ENCODE measurements at places on chromosomes 4 and X.

DNA sequence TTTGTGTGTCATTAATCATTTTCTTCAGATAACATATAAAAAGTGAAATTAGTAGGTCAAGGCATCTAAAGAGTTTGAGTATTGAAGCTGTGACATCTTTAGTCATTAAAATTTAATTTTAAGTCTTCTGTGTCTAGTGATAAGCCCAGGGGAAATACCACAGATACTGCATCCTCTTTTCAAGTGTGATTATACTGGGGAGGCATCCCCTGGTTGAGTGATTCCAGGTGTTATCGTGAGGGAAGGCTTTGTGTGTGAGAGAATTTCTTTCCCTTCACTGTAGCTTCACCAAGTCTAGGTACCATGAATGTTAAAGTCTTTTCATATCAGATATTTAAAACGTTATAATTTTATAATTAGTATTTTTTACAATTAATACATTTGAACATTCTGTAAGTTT lies 193.4 kb downstream of the FRAS1 start:
- DNase-seq = no peak

- peak; percentile 25 for DNase-seq
Observed at GRCh38 chrX:15815779-15816437, 25.6 kb downstream of the ZRSR2 start.

DNA sequence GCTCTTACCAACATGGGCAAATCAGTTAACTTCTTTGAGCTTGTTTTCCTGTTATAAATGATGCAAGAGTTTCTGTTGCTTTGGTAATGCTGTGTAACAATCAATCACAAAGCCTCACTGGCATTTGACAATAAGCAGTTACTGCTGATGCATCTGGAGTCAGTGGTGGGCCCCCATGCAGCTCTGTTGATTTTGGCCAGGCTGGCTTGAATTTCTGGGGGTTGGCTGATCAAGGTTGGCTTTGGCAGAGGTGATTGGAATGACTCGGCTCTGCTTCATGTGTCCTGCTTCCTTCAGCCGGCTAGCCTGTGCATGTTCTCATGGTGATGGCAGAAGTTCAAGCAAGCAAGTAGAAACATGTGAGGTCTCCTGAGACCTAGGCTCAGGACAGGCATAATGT lies 90.4 kb downstream of the PHEX start:
- DNase-seq = peak; percentile 27

DNA sequence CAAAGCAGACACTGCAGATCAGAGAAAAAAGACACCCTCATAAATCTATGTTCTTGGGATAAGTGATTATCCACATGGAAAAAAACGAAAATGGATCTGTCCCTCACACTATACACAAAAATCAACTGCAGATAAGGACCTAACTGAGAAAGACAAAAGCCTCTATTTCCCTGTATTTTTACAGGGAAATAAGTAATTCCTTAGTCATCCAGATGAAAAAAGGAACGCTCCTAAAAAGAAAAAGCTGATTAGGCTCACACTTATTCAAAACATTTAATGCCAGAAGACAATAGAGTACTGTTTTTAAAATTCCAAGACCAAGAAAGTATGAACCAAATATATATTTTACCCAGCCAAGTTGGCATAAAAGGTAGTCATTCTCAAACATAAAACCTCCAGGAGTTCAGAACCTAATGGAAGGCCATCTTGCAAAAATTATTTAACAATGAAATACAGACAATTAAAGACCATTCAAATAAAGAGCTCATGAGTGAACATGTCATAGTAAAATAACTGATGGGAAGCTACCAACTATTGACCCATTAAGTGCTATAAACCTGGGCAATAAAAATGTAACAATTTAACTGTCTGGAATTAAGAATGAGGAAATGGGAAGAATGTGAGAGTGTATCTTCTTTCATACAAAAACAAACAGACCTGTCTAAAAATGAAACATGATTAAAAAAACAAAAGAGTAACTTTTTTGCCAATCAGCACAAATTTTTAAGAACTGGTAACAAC lies 20.4 kb downstream of the PAPSS1 start:
- DNase-seq = no peak

DNA sequence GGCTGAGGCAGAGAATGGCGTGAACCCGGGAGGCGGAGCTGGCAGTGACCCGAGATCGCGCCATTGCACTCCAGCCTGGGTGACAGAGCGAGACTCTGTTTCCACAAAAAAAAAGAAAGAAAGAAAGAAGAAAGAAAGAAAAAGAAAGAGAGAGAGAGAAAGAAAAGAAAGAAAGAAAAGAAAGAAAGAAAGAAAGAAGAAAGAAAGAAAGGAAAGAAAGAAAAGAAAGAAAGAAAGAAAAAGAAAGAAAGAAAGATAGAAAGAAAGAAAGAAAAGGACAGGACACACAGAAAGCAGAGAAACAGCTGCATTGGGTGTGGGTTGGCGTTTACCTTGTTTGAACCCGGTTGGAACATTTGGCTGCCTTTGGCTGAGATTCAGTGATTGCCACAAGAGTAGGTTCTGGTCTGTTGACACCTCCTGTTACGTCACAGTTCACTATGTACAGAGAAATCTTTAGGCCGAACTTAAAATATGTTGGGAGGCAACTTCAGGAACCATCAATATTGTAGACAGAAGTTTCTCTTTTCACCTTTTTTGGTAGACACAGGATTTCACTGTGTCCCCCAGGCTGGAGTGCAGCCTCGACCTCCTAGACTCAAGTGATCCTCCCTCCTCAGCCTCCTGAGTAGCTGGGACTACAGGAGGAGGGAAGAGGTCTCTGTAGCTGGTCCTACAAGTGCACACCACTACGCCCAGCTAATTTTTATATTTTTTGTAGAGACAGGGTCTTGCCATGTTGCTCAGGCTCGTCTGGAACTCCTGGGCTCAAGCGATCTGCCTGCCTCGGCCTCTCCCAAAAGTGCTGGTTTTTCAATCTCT lies 16.3 kb upstream of the PLCXD1 start:
- DNase-seq = no peak

- no peak for DNase-seq
Observed at GRCh38 chr4:150384249-150384648, 197.7 kb upstream of the MAB21L2 start.

- DNase-seq = no peak
Observed at GRCh38 chr4:91729851-91730250, 573.9 kb upstream of the GRID2 start.

DNA sequence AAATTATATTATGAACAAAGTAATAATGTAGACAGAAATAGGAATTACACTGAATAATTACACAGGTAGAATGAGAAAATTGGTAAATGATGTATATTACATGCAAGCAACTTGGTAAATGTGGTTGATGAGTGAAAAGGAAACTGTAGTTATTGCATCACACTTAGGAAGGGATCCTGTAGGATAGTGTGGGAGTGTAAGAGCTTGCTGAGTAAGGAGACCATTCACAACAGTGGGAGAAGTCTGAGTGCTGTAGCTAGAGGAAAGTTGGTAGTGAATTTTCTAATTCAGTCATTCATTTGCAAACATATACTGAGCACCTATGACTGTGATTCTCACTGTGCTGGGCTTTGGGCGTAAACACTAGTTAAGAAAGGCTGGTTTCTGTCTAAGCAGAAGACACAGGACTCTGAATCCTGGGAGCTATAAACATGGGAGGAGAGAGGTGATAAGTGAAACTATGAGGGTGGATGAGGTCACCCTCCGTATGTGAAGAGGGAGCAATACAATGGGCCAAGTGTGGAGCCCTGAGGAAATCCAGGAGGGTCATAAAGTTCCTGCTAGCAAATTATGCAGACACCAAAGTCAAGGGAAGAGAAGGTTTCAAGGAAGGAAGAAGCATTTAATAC lies 14.2 kb upstream of the CPE start:
- DNase-seq = peak; percentile 29

DNA sequence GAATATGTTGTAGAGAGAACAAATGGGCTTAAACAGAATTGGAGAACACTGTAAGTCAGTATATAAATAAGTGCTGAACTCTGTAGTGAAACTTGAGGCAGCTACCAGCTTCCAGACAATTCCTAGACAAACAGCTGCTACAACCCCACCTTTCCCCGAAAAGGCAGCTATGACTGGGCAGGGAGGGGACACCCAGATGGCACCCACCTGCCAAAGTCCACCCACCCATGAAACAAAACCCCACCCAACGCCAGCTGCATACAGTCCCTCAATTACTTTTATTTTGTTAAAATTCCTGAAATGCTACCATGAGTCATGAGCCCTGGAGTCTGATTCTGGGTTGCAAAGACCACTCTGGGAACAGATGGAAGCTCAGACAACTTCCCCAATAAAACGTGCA lies 24.4 kb downstream of the RELL1 start:
- peak; percentile 54 for DNase-seq

- DNase-seq = no peak
Observed at GRCh38 chrX:94524867-94525266, 850.9 kb downstream of the FAM133A start.

GRCh38 chr4:14308229-14308651 lies 680.7 kb upstream of the BOD1L1 start:
- DNase-seq = no peak

DNA sequence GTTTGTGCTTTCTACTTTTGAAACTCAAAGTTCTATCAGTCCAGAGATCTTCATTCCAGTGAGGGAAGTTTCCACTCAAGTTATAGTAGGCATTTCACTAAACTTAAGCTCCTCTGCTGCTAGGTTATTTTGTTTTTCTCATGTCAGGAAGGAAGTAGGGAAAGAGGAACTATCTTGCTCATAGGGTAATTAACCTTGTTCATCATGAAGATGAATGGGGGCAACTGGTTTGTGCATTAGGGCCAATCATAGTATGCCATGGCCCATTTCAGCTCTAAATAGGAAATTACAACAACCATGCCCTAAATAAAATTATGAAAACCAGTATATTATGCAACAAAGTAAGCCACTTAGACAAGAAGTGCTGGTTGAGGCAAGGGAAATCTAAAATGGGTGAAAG lies 804.7 kb upstream of the NDST4 start:
- DNase-seq = no peak

- DNase-seq = no peak
Observed at GRCh38 chr4:146709956-146710355, 71.3 kb downstream of the POU4F2 start.

- peak; percentile 93 for DNase-seq
Observed at GRCh38 chr4:1082215-1083182, 30.9 kb downstream of the RNF212 start.

- no peak for DNase-seq
Observed at GRCh38 chr4:174657472-174657871, 135.2 kb upstream of the HPGD start.

DNA sequence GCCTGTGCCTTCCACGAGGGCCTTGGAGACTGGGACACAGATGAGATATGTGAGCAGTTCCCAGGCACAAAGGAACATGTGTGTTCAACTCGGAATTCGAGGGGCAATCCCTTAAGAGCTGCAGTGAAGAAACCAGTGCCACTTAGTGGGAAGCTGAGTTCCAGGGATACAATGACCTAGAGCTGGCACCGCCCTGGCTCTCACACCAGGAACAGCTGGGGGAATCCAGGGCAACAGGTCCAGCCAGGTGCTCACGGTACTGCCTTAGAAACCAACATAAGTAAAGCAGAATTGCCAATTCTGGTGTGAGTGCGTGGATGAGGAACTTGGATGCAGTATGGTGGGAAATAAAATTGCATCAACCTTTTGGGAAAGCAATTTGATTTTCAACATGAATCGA lies 122.9 kb downstream of the AFAP1 start:
- DNase-seq = no peak

GRCh38 chrX:71603618-71604017 lies 14.7 kb downstream of the CXCR3 start:
- no peak for DNase-seq

DNA sequence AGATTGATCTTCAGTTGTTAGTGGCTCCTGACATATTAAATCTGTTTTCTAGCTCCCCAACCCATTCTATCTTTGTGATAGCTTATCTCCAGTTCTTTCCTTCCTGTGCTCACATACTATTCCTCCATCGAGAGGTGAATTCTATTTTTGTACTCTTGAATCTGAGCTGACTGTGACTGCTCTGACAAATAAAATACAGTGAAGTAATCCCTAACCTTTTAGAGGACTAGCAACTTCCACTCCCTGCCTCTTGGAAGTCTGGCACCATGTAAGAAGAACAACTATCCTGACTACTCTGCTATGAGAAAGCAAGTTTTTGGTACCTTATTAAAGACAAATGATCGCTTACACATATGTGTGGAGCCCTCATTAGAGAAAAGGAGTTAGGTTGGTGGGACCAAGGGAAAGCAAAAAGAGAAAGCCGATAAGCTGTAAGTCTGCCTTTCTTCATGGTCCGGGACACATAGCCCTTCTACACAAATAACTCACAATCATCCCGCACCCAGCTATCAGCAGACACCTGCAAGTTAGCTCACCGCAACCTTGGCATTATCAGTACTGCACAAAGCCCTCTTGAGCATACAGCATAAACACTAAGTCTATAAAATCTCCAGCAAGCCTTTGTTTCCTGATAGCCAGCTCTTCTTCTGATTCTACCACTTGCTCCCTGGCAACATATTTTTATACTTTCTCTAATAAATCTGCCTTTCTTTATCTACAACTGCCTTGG lies 13.5 kb upstream of the PPM1K start:
- DNase-seq = no peak

- no peak for DNase-seq
Observed at GRCh38 chr4:182847576-182848450, 69.4 kb downstream of the DCTD start.

- no peak for DNase-seq
Observed at GRCh38 chr4:151804086-151804630, 43.4 kb upstream of the GATB start.

DNA sequence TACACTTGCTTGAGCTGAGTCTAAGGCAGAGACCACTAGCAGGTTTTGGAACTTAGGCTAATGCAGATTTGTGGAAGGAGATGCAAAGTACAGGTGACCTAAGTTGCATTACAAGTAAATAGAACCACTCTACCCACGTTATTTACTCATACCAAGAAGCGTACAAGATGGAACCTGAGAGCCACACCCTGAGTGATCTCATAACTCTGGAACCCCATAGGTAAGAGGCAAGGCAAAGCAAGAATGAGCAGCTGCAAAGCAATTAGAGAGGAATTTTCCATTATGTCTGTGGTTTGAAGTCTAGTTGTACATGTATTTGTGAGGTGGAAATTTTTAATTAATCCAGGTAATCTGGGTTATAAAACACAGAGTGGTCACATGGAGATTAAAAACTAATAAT lies 55.4 kb downstream of the CC2D2A start:
- DNase-seq = no peak

GRCh38 chr4:148442832-148443511 lies 758 bp upstream of the NR3C2 start:
- peak; percentile 23 for DNase-seq

DNA sequence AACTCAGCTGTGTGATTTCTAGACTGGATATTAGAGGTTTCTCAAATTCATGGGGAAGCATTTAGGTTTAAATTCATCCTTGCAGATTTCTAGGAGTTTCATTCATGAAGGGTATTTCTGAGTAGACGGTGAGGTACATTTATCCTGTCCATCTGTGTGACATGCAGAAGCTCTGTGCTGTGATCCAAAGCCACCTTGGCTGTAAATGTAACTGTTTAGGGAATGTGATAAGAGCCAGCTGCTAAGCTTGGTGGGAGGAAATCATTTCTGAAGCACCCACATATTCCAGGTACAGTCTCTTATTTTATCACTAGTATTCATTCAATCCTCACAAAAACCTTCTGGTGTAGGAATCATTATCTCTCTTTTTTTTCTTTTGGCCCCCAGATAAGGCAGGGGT lies 8.7 kb upstream of the DCTD start:
- no peak for DNase-seq

All from GM03348 (cell line).